ENCODE measurements at places on chromosomes 2 and 18.

DNA sequence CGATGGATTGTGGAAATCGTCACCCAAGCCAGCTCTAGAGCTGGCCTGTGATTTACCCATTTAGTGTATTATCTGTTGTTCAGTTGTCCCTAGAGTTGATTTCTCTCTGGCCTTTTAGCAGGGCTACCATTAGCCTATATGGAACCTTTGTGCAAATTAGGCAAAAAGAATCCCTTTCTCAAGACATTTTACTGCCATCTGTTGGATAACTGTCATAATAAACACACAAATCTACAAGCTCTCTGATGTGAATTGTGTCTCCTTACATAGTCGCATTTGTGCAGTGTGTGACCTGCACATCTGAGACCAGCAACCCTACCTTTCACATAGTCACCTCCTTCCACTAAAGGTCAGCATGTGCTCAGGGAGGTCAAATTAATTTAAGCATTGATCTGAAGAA lies 34.0 kb downstream of the LOXHD1 start:
- DNase-seq, result no peak

GRCh38 chr2:112829101-112829960 lies 7.2 kb downstream of the IL1B start:
- no peak for DNase-seq

- no peak for DNase-seq
Observed at GRCh38 chr18:23824240-23824639, 135.0 kb downstream of the LAMA3 start.

DNA sequence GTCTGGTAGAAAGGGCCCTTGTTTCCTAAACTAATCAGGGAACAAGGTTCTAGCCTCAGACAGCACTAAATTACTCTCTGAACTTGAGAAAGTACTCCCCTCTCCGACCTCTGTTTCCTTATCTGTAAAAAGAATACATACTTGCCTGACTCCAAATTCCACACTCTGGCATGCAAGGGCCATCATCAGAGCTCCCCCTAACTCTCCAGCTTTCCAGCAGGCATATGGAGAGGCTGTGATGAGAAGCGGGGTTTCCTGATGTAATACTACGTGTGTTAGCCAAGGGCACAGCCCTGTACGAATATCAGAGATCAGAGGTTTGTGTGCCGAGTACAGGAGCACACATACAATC lies 1.8 kb upstream of the EVA1A start:
- no peak for DNase-seq

DNA sequence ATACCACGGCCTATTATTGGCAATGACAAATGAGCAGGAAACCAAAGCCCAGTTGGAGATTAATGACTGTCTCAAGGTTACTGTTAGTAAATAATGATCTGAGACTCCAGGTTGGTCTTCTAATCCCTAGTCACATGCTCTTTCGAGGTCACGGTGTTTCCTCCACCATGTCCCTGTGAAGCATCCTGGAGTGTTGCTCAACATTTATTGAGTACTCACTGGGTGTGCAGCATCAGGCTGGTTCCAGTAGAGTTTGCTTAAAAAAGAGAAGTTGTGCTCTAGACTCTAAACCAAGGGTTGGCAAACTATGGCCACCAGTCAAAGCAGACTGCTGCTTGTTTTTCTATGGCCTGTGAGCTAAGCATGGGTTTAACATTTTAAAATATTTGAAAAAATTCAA lies 263.8 kb upstream of the ATP5MC3 start:
- DNase-seq, result no peak

DNA sequence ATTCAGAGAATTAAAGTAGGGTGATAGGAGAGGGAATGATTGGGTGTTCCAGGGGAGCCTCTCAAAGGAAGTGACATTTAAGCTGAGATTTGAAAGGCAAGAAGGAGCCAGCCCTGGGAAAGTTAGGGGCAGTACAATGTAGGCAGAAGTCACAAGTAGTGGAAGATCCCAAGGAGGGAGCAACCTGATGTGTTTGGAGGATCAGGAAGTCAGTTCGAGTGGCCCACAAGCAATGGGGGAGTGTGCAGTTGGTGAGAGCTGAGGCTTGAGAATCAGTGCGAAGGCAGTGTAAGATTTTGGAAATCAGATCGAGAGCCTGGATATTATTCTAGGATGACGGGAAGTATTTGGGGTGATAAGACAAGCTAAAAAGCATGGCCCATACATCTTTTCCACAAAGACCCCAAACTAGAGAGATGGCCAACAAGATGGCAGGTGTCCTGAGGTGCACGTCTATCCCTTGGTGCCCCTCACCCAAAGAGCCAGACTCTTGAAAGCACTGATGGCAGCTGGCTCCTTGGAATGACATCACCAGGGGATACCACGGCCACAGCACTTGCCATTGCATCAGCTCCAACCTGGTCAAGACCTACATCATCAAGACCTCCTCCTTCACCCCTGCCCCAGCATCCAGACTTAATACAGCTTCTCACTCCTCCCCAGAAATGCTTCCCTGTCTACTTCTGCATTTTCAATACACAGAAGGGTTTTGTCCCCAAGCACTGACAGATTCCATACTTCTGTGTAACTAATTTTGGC lies 127.3 kb downstream of the BCL2 start:
- DNase-seq, result no peak

DNA sequence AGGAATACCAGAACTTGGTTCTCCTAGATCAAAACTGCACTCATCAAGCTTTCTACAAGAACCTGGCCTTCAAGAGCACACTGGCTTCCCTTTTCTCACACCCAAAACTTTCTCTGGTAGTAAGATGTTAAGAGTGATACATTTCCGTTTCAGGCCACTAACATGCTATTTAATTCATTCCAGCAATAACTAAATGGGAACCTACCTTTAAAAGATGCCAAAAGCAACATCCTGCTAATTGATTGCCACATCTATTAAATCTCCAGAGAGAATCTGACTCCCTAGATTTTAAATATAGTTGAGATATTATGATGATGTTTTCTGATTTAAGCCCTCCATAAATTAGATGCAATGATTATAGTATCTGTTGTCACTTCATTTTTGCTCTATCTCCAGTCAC lies 71.6 kb downstream of the KCTD18 start:
- DNase-seq, result no peak

DNA sequence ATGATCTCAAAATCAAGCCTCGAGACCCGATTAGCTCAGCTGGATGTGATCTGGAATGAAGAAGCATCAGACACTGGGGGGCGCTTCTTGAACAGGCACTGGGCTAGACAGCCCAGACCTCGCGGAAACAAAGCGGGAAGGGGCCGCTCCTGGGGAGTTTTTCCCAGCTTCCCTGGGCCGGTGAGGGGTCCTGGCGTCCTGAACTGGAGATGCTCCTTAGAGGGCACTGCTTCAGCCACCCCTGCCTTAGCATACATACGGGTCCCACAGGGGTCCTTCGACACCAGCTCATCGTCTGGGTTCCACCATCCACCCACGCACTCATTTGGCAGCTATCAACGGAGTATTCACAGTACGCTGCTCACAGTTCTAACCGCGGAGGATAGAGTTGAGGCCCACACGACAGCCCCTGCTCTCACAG lies 146.7 kb downstream of the TSN start:
- DNase-seq, result no peak

DNA sequence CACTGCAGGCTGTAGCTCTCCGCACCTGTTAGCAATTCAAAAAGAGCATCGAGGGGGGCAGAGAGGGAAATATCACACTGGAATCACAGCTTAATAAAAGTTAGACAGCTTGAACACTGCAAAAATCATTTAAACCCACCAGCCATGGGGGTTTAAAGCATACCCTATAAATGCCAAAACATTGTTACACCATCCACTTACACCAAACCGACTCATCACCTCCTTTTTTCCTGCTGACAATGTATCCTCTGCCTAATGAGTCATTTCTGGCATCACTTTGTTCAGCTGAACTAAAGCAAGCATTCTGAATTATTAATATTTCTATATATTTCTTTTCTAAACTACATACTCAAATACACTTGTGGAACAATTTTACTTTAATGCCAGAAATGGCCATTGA lies 21.6 kb downstream of the MC4R start:
- DNase-seq, result no peak

DNA sequence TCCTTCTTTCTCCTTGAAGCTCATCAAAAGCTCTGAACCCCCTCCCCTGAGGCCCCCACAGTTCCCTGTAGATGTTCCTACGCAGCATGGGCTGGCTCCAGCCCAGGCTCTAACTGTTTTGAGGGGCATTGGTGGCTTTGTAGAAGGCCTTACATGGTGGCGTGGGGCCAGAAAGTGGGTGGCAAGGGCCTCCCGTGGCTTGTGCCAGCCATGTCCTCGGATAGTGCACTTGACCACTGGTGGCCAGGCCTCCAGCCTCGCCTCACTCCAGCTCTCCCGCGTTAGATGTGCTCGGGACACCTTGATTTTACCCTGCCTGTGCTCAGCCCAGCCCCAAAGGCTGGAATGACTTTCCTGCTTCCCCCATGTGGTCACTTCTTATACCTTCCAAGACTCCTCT lies 92.9 kb downstream of the TWIST2 start:
- no peak for DNase-seq

GRCh38 chr2:177893880-177894279 lies 178.7 kb downstream of the PDE11A start:
- DNase-seq, result no peak

GRCh38 chr18:48222118-48222517 lies 187.1 kb downstream of the ZBTB7C start:
- peak; percentile 98 for DNase-seq

DNA sequence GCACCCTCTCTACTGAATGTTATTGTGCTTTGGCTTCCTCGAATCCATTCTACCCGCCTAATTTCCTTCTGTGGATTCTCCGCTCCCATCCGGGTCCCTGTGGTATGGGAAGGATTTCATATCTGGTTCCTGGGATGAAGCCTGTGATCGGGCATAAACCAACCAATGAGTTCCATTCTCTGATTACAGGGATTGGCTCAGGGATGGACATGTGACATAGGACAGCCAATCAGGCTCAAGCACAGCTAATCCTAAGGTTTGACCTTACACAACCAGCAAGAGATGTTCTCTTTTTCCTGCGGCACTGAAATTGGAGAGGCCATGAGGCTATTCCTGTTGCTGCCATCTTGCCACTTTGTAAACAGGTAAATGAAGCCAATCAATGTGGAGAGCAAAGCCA lies 168.1 kb upstream of the SMAD2 start:
- DNase-seq, result no peak

- no peak for DNase-seq
Observed at GRCh38 chr2:113068706-113069485, 1.1 kb downstream of the IL1F10 start.

- no peak for DNase-seq
Observed at GRCh38 chr2:12469141-12469561, 247.6 kb upstream of the TRIB2 start.

GRCh38 chr2:88735133-88735532 lies 43.7 kb downstream of the RPIA start:
- DNase-seq, result no peak

DNA sequence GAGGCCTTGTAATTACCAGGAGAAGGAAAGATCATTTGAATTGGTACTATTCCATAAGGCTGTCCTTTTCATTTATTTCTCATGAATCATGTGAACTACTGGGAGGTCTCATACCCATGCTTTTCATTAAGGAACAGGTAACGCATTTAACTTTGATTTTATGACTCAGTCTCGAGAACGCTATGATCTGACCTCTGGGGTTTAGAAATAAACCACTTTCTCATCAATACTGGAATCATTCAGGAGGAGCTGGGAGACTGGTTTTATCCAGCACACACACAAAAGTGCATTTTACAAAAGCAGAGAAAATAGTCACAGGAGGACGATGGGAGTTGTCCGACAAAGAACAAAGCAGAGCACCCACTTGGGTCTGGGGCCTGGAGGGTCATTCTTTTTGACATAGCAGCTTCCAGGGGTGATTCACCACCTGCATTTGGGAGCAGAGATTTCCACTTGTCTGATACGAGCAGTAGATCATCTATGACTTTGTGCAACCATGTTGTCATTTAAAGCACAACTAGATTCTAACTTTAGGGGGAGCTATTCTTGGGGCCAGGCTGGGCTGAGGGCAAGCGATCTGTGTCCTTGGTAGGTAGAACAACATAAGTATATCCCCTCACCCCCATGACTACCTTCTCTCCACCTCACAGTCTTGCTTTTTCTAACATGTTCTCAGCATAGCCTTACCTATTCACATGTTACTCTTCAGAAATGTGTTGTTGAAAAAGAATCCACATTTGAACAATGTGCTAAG lies 95.9 kb upstream of the SCG2 start:
- no peak for DNase-seq

GRCh38 chr2:120945832-120946499 lies 210.3 kb downstream of the GLI2 start:
- DNase-seq, result no peak

DNA sequence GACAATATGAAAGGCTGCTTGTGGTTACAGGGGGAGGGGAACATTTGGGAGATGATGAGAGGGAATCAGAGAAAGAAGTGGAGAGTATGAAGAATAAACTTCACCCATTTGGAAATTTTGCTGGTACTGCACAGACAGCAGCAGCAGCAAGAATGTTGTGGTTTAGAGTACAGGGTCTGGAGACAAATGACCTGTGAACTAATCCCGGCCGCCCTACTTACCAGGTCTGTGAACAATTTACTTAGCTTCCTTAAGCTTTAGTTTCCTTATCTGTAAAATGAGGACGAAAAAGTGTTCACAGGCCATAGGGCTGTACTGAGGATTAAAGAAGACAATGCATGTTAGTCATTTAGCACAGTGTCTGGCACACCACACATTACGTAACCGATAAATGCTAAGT lies 685.4 kb upstream of the CELF4 start:
- DNase-seq, result no peak

DNA sequence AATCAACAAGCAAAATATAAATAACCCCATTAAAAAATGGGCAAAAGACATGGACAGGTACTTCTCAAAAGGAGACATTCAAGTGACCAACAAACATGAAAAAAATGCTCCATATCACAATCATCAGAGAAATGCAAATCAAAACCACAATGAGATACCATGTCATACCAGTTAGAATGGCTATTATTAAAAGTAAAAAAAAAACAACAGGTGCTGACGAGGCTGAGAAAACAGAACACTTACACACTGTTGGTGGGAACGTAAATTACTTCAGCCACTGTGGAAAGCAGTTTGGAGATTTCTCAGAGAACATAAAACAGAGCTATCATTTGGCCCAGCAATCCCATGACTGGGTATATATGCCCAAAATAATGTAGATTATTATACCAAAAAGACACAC lies 69.1 kb downstream of the CWC22 start:
- no peak for DNase-seq
